CD8-positive, alpha-beta T cell (primary cell): ENCODE measurements at places on chromosomes 1 and 21. TPM values are rescaled to one million over a fixed set of nuclear protein-coding genes. Genes with fewer than 3 reads are reported as not detected.

Gene ARMH1
- total RNA-seq, result 128 TPM

Gene ACTN2
- not detected for total RNA-seq

Gene SLC44A5
- 0.17 TPM for total RNA-seq

Gene PCP4L1
- not detected for total RNA-seq

Gene TEKT2
- total RNA-seq, result 0.47 TPM

Gene C1QC
- not detected for total RNA-seq

Gene ERRFI1
- 4.4 TPM for total RNA-seq

Gene OR2T11
- total RNA-seq, result not detected

Gene FCRL2
- total RNA-seq, result 0.62 TPM

Gene GLIS1
- not detected for total RNA-seq

Gene QSOX1
- 12.9 TPM for total RNA-seq
